ENCODE measurements at places on chromosomes 1 and 21.

- DNase-seq = no peak
These were observed 13.4 kb downstream of the SERINC2 start for GRCh38 chr1:31426249-31426922.

GRCh38 chr1:155960081-155960745, 18.1 kb downstream of the ARHGEF2 start:
- no peak for DNase-seq

DNA sequence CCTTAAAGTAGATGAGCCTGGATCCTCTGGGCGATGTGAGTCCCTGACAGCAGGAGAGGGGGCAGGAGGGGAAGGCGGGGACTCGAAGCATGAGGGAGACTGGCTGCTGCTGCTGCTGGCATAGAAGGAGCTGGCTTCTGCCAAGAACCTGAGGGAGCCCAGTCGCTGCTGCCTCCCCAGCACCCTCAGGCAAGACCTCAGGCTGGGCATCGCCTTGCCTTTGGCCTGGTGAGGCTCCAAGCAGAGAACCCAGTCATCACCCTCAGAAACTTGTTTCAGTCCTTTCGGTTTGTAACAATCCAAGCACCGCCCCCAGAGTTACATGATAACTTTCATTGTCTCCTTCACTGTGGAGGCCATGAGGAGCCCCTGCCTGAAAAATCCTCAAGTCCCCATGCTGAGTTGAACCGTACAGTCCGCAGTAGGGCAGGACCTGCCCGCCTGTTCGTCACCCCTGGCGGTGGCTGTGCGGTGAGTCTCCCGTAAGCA, 38.8 kb downstream of the POFUT2 start:
- DNase-seq = no peak

GRCh38 chr1:56830052-56830451, 10.8 kb upstream of the FYB2 start:
- no peak for DNase-seq

DNA sequence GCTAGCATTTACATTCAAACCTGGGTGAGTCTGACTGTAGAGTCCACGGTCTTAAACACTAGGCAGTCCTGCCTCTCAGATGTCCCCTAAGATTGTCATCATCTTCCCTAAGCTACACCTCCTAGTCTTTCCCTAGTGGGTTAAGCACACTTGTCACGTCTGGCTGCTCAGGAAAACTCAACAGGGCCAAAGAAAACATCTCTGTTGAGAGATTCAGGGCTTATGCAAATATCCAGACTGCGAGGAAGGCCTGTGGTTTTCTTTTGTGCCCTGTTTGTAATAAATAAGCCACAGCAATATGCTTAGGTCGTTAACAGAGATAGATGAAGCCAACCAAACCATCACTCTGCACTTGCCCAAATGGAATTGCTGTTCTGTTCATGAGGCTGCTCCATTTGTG, 472.6 kb upstream of the DEPDC1 start:
- DNase-seq = no peak

DNA sequence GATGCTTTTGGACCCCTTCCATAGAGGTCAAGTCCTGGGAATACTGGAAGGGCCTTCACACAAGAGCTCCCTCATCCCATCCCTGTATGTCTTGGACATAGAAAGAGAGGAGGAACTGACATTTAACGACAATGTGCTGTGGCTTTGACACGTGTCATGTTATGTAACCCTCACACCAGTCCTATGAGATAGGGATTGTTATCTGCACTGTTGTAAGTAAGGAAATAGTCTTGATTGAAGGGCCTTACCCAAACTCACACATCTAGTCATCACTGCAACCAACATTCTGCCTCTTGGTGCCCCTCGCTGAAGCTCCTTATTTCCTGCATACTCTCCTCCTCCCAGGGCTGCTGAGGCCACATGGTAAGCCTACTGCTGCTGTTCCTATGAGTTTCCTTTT, 63.7 kb upstream of the ANGPTL1 start:
- no peak for DNase-seq

DNA sequence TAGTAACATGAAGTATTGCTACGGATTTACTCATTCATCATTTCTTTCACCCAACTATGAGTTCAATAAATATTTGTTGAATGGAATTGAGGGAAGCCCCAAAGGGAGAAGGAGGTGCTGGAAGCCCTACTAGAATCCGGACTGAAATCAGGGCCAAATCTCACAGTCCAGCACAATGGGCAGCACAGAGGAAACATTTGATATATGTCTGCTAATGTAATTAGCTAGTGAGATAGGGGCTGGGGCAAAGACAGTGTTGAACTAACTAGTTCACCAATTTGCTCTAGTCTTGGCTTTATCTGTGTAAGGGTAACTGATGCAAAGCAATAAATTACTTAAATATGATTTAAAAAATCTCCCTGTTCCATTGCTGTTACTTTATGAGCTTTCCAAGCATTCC, 26.1 kb upstream of the SLC30A1 start:
- DNase-seq = no peak

DNA sequence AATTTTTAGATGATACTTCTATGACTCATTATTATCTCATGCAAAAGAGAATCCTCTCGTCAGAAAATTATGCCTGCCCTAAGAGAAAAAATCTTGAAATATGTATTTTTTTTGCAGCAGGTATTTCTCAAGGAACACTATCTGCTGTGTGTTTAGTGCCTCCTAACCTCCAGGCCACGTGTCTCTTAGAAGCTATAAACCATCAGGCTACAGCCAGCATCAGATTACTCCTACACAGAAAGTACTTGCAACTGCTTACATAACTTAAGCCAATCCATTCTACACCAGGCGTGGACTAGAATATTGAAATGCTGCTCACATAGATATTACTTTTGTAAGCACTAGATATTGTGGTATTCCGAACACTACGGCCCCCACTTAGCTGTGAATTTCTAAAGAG, 933.4 kb downstream of the PLA2G4A start:
- DNase-seq = no peak

GRCh38 chr1:157948312-157949073, 45.0 kb upstream of the KIRREL1 start:
- no peak for DNase-seq

- no peak for DNase-seq
These were observed 12.6 kb downstream of the FALEC start for GRCh38 chr1:150528196-150528595.

DNA sequence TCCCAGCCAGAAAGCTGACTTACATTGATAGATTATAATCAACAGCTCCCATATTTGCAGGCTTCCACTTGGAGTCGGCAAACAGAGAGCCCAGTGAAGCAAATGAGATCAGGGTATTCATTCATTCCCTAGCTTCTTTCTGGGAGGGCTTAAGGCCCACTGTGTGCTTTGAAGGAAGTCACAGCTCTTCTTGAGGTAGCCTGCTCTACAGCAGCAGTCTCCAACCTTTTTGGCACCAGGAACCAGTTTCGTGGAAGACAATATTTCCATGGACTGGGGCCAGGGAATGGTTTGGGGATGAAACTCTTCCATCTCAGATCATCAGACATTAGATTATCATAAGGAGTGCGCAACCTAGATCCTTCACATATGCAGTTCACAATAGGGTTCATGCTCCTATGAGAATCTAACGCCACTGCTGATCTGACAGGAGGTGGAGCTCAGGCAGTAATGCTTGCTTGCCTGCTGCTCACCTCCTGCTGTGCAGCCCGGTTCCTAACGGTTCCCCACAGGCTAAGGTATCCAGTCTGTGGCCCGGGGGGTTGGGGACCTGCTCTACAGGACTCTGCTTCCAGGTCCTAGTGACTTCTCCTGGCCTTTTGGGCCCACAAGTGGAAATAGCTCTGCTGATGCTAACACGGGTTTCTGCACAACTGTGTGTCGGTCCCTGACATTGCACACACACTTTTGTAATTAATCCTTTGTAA, 13.7 kb upstream of the ADAM30 start:
- no peak for DNase-seq

All from stimulated activated CD4-positive, alpha-beta T cell treated with anti-CD3 and anti-CD28 coated beads, Interleukin-15, amount 100 ng/mL, for 24 hours (primary cell).